ENCODE measurements at places on chromosomes 12 and 14.

DNA sequence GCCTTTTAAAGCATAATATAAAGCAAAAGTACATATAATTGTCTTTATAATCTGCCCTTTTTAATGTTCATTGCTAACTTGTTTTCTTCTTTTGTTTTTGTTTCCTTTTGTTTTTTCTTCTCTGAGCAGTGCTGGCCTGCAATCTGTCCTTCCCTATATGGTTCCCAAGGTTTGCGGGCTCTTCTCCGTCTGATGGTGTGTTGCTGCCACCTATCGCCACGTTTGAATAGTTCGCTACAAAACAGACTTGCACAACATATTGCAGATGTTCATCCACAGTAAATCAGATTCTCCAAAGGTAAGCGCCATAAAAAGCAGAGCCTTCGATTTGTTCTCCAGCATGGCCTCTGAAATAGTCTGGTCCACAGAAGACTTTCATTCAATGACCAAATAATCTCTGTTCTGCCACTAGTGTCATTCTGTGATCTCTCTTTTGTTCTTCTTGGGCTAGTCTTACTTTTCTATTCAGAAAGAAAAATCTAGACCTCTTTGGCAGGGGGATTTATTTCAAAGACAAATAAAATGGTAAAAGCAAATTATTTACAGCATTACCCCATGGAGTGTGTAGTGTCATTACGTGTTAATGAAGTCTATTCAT, 33.5 kb downstream of the C12orf50 start:
- peak; percentile 89 for DNase-seq

DNA sequence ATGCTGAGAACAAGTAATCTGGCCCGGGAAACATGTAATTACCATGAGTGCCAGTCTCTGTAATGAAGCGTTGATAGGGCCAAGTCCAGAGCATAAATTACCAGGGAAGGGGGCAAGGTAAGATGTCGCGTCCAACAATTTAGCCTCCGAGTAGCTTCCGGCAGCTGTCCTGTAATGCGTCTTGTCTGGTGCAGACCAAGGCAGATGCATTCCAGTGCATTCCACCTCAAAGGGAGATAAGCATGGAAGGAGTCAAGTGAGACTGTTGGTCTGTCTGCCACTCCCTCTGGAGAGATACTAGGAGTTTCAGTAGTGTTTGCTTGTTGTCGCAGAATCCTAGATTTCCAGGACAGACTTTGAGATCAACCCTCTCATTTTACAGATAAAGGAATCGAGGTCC, 218.3 kb downstream of the AACS start:
- no peak for DNase-seq

- DNase-seq: no peak
These were observed 198.5 kb downstream of the STXBP6 start for GRCh38 chr14:24851406-24851805.

- DNase-seq: peak; percentile 59
These were observed 645 bp downstream of the JDP2 start for GRCh38 chr14:75428230-75429104.

- DNase-seq: no peak
These were observed 394.4 kb downstream of the PCNX1 start for GRCh38 chr14:71301611-71302010.

- no peak for DNase-seq
These were observed 64.3 kb downstream of the PPP2R5C start for GRCh38 chr14:101825797-101826196.

GRCh38 chr14:77599889-77600288, 16.5 kb downstream of the SPTLC2 start:
- DNase-seq: peak; percentile 14

DNA sequence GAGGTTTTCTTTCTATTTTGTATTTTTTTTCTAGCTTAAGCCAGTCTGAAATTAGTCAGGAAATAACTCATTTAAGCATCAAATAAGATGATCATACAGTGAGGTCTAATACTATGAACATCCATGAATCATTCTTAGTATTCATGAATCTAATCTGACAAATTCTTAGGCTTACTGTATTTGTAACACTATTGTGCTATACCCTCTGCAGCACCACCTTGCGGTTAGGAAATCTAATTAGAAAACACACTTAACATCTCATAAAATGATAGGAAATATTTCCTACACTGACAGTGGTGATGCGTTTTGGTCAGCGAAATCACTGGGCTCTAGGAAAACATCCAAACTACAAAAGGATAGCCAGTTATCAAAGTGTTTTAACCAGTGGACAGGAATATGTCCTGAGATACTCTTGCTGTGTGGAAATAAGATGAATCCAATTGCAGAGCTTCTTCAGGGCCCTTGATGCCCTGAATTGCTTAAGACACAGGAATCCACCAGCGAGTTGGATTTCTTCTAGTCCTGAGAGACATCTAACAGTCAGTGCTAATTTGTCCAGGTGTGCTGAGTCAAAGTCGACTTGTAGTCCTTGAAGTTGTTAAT, 109.3 kb upstream of the MYF6 start:
- peak; percentile 77 for DNase-seq

GRCh38 chr12:3043406-3043805, 33.8 kb upstream of the TSPAN9 start:
- no peak for DNase-seq

GRCh38 chr12:7934091-7934888, 1.7 kb downstream of the SLC2A3 start:
- DNase-seq: peak; percentile 52

- DNase-seq: no peak
These were observed 1.9 kb downstream of the RNASE7 start for GRCh38 chr14:21043974-21044618.

DNA sequence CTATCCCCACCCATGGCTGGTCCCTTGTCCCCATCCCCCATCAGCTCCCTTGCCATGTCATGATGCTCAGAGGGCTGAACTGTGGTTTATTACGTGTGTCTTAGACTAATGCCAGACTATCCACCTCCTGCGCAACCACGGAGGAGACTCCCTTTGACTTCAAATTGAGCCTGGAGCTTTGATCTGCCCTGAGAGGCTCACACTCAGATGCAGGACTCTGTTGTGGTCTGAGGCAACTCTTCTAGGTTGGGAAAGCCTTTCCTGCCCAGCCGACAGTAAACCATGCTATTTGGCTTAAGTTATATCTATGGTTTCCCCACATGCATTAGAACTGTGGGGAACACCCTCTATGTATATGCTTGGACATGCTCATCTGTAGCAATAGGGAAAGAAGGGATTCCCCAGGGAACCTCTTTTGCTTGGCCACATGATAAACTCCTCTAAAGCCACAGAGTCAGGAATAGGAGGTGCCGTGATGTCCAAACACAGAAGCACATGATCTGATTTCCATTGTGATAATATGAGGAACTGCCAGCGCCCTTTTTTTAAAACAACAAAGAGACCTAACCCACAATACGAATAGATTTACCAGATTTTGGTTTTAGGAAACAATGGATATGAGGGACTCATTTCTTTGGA, 11.1 kb upstream of the LGALS3 start:
- no peak for DNase-seq

DNA sequence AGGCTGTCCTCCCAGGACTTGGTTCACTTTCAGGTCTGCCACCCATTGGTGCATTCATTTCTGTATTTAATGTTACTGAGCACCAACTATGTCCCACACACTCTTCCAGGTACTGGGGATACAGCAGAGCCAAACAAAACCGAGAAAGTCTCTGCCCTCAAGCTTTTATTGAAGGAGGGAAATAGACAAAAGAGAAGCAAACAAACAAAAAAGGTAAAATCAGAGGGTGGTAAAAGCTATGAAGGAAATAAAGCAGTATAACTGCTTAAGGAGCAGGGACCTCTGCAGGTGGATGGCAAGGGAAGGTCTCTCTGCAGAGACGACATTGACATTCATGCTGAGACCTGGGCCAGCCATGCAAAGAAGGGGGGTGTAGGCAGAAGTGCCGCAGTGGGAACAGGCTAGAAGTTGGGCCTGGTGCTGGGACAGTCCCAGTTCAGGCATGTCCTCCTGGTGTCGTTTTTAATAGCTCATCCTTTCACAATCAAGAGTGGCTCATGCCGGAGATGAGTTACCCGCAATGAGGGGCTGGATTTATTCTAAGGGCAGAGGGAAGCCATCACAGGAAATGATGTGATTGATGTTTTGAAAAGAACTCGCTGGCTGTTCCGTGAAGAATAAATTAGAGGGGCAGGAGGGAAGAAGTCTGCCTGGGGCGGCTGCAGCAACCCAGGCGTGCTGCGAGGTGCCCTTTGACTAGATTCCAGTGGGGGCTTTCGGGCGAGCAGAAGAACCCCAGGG, 72.8 kb downstream of the IRF2BPL start:
- DNase-seq: peak; percentile 61

DNA sequence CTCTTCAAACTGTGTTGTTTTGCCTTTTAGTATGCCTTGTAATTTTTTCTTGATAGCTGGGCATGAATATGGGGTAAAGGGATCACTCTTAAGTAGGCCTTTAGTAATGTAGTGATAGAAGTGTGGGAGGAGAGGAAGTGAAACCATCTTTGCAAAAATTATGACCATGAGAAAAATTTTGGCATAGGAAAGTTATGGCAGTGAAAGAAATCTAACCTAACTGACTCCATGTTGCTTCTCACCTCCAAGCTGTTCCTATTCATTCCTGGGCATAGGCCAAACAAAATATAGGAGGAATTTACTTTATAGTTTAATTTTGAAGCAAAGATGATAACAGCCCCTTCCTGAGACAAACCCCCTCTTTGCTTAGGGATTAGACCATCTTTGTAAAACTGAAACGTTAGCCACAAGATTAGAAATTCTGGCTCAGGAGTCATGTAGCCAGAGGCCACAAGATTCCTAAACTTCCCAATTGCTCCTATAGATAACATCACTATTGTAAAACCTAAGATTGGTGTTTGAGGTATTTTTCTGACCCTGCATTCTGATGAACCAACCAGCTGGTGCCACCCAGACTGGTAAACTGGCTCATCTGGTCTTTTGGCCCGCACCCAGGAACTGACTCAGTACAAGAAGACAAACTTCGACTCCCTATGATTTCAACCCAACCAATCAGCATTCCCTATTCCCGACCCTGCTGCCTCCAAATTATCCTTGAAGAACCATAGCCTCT, 45.8 kb downstream of the CRADD start:
- DNase-seq: no peak

DNA sequence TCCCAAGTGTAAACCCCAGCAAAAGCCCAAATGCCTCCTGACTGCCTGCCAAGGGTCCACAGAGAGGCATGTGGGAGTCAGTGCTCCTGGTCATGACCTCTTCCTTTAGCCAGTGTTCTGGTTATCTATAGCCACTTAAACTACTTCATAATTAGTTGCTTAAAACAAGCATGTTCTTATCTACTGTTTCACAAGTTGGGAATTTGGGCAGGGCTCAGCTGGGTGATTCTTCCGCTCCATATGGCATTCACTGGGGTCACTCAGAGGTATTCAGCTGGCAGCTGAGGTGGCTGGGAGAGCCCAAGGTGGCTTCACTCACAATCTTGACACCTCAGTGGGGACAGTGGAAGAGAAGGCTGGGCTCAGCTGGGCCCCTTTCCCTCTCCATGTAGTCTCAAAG, 184.0 kb upstream of the RGS6 start:
- DNase-seq: no peak

- DNase-seq: no peak
These were observed 4.5 kb upstream of the BEGAIN start for GRCh38 chr14:100591453-100592371.

DNA sequence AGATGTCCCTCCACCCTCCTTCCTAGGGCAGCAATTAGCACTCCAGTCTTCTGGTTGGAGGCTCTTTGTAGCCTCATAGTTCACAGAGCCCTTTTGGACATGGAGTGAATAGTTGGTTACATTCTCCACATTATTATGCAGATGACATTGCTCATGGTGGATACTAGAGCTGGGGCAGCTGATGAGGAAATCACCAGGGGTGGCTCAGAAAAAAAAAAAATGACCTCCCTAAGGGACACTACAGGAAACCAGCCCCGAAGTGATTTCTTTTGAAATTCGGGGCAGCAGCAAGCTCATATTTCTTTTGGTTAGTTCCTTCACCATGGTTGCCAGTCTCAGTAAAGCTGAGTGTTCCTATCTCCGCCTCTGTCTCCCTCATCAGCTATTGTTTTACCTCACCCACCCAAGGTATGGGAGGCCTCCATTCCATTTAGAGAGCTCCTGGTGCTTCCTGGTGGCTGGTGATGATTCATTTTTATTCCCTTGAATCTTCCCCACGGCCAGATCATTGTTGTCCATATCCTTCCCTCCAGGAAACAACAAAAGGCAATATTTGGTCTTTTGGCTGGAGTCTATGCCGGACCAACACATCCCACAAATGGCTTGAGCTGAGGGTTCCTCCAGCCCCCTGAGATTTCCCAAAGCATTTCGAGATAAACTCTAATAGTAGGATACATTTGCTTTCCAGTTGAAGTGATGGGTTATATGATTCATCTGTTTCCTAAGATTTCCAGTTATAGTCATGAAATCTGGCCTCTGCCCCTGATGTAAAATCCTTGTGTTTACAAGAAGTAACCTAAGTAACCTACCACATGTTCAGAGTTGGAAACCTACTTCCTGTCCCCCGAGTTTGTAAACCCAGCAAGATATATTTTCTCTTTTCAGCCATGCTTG, 56.2 kb upstream of the NID2 start:
- DNase-seq: peak; percentile 88

DNA sequence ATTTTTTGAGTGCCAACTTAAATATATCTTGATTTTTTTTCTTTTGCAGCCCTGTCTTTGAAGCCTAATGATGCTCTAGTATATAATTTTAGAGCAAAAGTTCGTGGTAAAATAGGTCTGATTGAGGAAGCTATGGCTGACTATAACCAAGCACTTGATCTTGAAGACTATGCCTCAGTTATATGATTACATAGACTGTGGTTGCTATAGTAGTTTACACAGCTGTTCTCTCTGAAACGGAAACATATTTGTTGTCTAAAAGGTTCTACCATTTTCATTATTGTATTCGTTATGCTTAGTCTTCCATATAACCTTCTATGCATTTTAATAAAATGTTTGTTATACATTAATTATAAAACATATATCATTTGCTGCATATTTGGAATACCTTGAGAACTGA, 246.7 kb downstream of the TTC6 start:
- DNase-seq: no peak

DNA sequence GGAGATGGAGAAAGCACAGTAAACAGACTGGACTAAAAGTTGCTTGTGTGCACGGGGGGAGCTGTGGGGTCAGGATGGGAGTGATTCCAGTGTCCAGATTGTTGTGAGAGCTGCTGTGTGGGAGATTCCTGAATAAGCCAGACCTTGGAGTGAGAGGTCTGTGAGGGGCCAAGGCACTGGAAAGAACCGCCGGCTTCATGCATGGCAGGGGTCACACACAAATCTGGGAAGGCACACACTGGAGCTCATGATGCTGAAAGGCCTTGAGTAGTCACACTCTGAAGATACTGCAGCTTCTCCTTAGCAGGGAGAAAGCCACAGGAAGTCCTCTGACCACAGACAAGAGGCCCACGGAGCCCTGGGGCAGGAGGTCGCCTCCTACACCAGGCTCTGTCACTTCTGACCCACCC, 23.1 kb downstream of the ADCY6 start:
- DNase-seq: no peak

- DNase-seq: no peak
These were observed 420.4 kb upstream of the DCN start for GRCh38 chr12:91603060-91603459.

DNA sequence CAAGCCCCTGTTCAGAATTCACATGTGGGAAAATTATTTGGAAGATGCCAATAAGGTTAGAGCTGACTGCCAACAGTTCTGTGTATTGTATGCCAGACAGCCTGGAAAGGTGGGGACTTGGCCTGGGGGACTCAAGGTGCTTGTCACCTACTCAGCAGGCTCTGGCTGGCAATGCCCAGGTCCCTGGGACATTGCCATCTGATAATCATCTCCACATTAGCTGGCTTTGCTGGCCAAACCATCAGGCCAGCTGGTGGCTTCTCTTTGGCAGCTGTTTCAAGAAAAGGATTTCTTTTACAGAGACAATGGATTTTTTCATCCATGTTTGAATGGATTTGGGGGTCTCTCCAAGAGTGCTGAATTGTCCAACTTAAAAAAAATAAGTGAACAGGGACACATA, 165.2 kb downstream of the BRMS1L start:
- DNase-seq: no peak

Data from adipocyte (in vitro differentiated cells).